ENCODE measurements at places on chromosomes 2 and 18.
A peak's percentile ranks its signal among the peaks of the same experiment; 100 is the strongest.

- DNase-seq = no peak
These were observed 1.8 kb downstream of the NEU2 start for GRCh38 chr2:233034091-233034882.

- no peak for DNase-seq
These were observed 31.3 kb downstream of the NIFK start for GRCh38 chr2:121705390-121705789.

DNA sequence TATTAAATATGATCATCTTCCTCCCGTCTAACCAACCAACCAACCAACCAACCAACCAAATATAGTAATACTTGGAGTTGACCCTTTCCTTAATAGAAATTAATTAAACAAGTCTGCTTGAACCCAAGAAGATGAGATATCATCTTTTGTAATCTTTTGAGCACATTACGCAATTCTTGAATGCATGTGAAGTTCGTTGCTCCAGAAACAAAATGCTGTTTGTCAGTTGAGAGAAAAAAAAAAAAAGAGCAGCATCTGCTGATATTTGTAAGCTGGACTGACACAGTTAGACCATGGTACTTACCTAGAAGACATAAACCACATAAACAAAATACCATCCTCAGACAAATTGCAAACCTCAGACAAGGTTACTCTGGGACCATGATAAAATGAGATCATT, 9.2 kb upstream of the SERPINB2 start:
- DNase-seq = peak; percentile 78

GRCh38 chr2:30239308-30239985, 8.1 kb downstream of the LBH start:
- peak; percentile 85 for DNase-seq

DNA sequence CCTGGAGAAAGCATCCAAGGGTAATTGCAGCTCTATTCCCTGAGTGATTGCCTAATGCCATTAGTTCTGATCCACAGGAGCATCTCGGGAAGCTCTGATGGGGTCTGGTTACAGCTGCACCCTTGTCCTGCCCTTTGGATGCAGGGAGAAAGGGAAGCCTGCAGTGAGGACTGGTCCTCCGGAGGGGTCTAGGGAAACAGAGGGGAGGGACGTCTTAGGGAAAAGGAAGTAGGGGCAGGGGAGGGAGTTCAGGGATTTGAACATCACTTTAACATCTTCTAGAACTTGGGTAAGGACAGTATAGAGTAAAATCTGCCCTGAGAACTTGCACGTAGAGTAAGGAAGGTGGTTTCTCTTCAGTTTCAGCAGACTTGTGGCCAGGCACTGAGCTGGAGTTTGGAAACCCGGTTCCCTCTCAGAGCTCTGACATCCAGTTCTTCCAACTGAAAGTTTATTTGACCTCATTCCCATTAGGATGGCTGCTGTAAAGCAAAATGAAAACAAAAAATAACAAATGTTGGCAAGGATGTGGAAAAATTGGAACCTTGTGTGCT, 20.5 kb downstream of the ONECUT2 start:
- no peak for DNase-seq

- no peak for DNase-seq
These were observed 90.4 kb upstream of the LYPD1 start for GRCh38 chr2:132760405-132760804.

DNA sequence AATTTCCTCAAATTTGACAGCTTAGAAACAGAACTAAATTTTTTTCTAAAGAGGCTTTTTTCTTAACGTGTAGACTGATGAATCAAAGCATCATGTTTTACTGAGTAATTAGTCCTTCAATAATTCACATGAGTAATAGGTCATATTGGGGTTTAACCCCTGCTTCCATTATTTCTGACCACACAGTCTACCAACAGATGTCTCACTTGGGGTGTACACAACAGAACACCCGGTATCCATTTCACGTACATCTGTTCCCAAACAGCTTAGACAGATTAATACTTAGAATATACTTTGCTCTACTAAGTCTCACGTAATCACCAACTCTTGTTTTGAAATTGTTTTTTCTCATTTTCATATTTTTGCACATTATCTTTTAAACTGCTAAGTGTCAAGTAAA, 14.8 kb downstream of the CERKL start:
- no peak for DNase-seq

- no peak for DNase-seq
These were observed 284.0 kb upstream of the MC4R start for GRCh38 chr18:60656553-60656952.

DNA sequence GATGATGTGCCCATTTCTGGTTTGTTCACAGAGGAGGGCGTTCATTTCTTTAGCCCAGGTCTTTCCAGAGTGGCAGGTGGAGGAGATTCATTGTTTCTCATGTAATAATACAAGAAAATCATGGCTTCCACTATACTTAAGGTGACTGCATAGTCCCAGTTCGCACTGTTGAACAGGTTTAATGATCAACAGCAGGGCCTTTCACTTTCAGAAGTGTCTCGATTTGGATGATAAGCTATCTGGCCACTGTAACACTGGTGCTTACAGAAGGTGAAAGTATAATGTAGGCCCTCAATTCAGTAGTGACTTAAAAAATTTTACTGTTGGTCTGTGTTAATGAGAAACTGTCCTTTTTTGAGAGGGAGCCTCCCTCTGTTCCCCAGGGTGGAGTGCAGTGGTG, 1.4 kb downstream of the RMC1 start:
- no peak for DNase-seq

- DNase-seq = no peak
These were observed 639.7 kb upstream of the SYT4 start for GRCh38 chr18:43916984-43917383.
